ENCODE measurements at places on chromosomes 1 and 21.
A peak's percentile ranks its signal among the peaks of the same experiment; 100 is the strongest.

DNA sequence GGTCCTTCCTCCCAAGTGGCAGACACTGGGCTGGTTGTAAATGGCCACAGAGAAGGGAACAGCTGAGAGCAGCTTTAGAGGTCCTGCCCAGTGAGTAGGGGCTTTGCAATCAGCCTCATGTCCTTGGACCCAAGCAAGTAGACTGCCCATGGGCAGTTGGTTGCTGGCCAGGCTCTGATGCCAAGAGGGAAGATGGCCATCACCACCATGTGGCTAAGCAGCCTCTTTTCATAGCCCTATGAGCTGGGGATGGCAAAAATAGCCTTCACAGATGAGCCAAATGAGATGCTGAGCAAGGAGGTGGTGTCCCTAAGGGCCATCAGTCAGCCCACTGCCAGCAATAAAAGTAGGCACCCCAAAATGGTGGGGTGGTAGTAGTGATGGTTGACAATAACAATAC is 3.2 kb downstream of the DISP3 start:
- DNase-seq = no peak

DNA sequence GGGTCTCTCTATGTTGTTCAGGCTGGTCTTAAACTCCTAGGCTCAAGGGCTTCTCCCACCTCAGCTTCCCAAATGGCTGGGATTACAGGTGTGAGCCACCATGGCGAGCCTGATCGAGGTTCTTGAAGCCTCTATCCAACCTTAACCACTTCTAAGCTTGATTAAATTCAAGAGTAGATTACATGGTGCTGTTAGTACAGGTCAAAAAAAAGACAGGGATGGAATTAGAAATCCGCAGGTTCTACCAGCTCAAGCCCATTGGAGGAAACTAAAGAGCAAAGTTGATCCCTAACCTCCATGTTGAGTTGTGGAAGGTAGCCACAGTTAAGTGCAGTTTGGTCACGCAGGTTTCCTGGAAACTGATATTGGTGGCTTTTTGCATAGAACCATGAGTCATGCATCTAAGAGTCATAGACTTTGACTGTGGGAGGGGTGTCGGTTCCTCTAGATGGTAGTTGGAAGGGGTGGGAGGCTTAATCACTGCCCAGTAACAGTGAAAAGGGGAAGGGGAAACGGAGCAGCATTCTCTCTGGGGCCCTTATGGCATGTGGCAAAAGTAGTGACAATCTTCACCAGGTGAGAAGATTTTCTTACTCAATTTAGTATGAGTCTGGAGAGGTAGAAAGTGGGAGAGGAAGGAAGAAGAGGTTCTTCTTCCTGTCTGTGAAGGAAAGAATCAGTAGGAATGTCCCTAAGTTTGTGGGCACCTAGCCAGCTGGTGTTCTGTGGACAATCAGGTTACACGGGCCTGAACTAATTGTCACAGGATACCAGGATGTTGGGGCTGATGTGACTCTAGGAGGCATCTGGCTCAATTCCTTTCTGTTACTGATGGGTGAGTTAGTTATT is 7.0 kb downstream of the CD53 start:
- no peak for DNase-seq

DNA sequence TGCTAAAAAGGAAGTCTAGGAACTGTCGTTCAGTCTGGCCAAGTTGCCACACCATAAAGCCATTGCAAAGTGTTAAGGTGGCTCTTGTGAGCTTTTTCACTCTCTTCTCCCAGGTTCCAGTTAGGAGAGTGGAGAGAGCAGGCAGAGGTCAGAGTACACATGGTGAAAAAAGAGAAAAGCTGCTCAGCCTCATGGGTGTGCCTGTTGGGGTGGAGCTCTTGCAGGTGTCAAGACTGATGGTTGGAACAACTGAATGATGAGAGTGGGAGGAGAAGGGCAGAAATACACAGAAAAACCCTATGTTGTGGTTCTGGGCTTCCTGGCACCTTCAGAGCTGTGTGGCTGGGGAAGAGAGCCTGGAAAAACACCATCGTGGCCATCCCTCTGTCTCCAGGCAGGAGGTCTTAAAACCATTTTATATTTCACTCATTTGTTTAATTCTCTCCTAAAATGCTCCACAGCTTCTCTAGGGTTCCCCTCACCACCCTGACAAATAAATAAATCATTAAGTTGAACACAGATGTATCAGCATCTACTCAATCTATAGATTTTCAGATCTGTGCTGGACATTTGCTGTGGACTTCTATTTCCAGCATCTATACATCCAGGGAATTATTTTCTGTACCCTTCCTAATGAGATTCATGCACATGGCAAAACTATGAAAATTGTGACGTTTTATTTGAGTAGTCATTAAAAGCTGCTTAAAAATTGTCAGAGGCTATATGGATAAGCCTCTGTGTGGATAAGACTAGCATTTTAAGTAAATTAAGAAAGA is 17.5 kb downstream of the UBASH3A start:
- DNase-seq = no peak

DNA sequence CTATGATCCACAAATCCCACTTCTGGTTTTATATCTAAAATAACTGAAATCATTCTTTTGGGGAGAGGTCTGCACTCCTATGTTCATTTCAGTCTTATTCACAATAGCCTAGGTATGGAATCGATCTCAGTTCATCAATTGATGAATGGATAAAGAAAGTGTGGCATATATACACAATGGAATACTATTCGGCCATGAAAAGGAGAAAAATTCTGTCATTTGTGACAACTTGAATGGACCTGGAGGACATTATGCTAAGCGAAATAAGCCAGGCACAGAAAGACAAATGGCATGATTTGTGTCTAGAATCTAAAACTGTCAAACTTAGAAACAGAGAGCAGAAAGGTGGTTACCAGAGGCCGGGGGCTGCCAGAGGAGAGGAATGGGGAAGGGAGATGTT is 5.4 kb upstream of the KRTAP10-8 start:
- DNase-seq = no peak

DNA sequence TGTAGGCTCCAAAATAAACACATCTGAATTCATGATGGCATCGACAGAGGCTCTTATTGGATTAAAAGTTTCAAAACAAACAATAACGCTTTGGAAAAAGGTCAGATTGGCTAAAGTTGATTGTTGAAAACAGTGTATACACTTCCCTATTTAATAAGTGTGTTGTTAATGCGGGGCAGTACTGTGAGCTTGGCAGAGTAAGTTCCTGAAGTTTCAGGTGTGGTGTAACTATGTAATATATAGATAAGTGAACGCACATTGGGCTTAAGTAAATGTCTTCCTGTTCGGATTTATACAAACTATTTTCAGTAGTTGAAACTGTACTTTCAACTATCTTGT is 810 bp downstream of the ZBTB37 start:
- no peak for DNase-seq

GRCh38 chr1:61921435-61921834 is 179.2 kb downstream of the PATJ start:
- no peak for DNase-seq

GRCh38 chr1:91803847-91804545 is 82.0 kb downstream of the TGFBR3 start:
- peak; percentile 42 for DNase-seq

DNA sequence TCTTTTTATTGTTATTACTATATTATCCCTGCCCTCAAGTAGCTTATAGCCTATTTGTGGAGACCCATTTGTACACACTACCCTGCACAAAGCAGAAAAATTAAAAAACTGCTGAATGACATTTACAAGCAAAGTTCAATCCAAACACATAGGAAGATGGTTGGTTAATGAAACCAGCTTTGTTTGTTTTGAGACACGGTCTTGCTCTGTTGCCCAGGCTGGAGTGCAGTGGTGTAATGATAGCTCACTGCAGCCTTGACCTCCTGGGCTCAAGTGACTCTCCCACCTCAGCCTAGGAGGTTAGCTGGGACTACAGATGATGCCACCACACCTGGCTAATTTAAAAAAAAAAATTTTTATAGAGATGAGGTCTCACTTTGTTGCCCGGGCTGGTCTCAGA is 31.6 kb downstream of the TGFB2 start:
- DNase-seq = no peak

DNA sequence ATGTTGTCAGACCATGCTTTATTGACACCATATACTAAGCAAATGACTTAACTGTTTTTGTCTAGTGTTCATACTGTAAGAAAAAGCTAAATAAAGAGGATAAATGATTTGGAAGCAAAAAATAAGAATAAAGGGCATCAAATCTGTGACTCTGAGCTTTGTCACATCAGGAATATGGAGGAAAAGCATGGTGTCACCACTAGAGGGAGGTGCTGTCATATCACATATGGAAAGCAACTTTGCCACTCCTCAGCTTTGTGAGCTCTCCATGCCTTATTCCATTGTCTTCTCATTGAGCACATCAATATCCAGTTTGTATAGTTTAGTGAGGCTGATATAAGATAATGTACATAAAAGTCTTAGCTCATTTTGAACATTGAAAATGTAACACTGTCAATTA is 20.8 kb upstream of the GBP1 start:
- no peak for DNase-seq

- no peak for DNase-seq
Observed at GRCh38 chr1:85934516-85934915, 222.1 kb downstream of the COL24A1 start.

GRCh38 chr21:43879348-43880110 is 14.5 kb downstream of the AGPAT3 start:
- DNase-seq = no peak

DNA sequence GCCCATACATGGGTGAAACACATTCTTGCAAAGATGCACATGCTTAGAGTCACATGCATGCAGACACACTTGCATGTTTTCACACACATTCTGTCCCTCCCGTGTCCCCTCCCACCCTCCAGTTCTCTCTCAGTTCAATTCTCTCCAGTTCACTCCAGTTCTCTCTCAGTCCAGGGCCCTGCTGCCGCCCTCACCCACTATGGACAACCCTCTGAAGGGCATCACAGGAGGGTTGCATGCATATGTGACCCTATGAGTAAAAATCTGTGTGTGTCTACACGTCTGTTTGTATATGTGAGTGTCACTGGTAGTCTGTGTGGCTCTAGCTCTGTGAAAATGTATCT is 21.8 kb upstream of the ADGRB2 start:
- no peak for DNase-seq

DNA sequence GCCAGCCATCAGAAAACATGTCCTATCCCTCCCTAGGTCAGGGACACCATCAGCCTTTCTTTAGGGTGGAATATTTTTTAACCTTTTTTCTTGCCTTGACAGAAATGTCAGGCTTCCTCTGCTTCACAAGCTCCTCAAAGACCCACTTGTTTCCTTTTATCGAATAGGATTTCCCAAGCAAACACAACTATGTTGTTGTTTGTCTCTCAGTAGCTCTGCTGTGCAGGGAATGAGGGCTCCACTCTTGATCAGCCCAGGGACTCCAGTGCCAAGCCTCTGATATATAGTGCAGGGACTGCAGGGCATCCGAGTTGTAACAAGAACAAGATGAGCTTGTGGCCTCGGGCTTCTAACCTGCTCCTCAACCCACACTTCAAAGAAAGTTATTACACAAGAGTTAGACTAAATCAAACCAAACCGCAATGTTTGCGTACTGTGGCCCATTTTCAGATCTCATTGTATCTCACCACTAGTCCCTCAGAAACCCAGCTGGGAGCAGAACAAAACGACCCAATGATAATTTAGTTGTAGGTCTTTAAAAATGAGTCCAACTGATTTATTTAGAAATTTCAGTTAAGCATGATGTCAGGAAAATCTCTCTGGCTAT is 108.1 kb downstream of the ATG4C start:
- no peak for DNase-seq

DNA sequence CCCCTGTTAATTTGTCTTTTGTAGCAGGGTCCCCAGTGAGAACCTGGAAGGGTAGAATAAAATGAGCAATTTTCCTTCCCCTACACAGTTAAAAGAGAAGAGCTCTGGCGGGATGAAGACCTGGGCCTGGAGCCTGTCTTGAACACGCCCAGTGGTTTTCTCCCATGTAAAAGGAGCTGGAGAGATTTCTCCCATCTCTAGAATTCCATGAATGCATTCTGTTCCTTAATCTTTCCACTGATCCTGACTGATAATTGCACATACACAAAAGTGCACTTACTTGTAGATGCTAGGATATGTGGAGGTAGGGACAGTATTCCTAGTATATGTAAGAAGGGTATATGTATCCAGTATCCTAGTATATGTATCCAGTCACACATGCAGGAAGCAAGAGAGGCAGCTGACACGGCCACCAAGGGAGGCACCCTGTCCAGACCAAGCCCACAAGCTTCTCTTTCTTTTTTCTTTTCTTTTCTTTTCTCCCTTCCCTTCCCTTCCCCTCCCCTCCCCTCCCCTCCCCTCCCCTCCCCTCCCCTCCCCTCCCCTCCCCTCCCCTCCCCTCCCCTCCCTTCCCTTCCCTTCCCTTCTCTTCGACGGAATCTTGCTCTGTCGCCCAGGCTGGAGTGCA is 11.9 kb upstream of the PKNOX1 start:
- DNase-seq = no peak

GRCh38 chr1:18064534-18064933 is 43.1 kb upstream of the IGSF21 start:
- DNase-seq = no peak

GRCh38 chr1:113256348-113256729 is 134.0 kb upstream of the MAGI3 start:
- DNase-seq = no peak

- DNase-seq = no peak
Observed at GRCh38 chr1:118862755-118863154, 125.4 kb downstream of the TBX15 start.

DNA sequence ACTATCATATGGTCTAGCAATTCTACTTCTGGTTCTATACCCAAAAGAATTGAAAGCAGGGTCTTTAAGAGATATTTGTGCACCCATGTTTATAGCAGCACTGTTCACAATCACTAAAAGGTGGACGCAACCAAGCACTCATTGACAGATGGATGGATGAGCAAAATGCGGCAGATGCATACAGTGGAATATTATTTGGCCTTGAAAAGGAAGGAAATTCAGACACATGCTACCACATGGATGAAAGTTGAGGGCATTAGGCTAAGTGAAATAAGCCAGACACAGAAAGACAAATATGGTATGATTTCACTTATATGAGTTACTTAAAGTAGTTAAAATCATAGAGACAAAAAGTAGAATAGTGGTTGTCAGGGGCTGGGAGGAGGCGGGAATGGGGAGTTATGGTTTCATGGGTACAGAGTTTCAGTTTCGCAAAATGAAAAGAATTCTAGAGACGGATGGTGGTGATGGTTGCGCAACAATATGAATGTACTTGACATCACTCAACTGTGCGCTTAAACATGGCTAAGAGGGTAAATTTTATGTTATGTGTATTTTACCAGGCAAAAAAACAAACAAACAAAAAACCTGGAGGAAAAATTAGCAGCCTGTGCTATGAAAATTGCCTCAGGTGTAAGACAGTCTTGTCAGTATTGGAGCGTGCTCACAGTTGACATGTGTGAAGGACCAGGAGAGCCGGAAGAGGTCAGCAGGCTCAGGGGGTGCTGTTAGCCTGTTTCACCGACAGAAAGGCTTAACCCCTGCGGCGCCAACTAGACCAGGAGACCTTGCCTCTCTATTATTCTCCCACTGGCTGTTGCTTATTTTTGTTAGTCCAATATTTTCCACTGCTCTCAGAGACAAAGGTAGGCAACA is 26.5 kb downstream of the CD247 start:
- DNase-seq = no peak

Data from GM12891 (cell line).